ENCODE measurements at places on chromosomes 1 and 21. TPM values are rescaled to one million over a fixed set of nuclear protein-coding genes. Genes with fewer than 3 reads are reported as not detected.

The OR14K1 gene
- total RNA-seq = not detected

The SLC25A34 gene
- 0.33 TPM for total RNA-seq

The XCL2 gene
- total RNA-seq = not detected

The LRRC39 gene
- 0.22 TPM for total RNA-seq

The LRRC41 gene
- 167 TPM for total RNA-seq

The PLEKHO1 gene
- 22.8 TPM for total RNA-seq
